ENCODE measurements at places on chromosomes 12 and 14. TPM values are rescaled to one million over a fixed set of nuclear protein-coding genes. Genes with fewer than 3 reads are reported as not detected.

Gene NELL2
- not detected for total RNA-seq

Gene LRP1-AS
- not detected for total RNA-seq

Gene FBXL14
- 9.9 TPM for total RNA-seq

Gene NFATC4
- 32.8 TPM for total RNA-seq

Gene BAZ1A
- total RNA-seq: 21.9 TPM

All from aortic smooth muscle cell (primary cell).